ENCODE measurements at places on chromosomes 16 and 17. TPM values are rescaled to one million over a fixed set of nuclear protein-coding genes. Genes with fewer than 3 reads are reported as not detected.

MTHFSD gene
- total RNA-seq, result 51.7 TPM

DNA sequence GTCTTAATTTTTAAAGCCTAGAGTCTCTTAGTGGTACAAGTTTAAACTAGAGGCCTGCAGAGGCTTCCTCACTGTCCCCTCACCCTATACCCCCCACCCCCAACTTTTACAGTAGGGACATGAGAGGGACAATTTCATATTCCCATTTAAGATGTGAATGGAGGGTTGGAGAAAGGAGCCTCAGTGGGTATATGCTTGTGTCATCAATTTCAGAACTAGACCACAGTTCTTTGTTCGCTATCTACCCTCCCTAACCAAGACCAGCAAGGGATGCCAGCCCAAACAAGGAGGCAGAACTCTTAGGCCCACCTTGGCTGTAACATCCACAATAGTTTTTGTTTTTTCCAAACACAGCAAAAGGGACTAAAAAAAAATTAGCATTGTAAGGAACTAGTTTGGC lies 14.0 kb upstream of the SALL1 start:
- no peak for DNase-seq
- H3K4me3 ChIP-seq, result no peak overlapping the region
- H3K27ac ChIP-seq, result no peak overlapping the region
- no peaks in the 10 kb centered on the region for H3K36me3 ChIP-seq
- H3K4me1 ChIP-seq, result no peaks in the 10 kb centered on the region

- H3K27me3 ChIP-seq, result no peaks in the 10 kb centered on the region
- H3K4me1 ChIP-seq, result peaks cover 25% of the 10 kb centered on the region
- no peak overlapping the region for H3K27ac ChIP-seq
- no peak overlapping the region for H3K4me3 ChIP-seq
- no peaks in the 10 kb centered on the region for H3K36me3 ChIP-seq
These were observed 160.3 kb downstream of the RPTOR start for GRCh38 chr17:80704894-80705293.

SLC25A11 gene
- total RNA-seq, result 42.7 TPM

DNA sequence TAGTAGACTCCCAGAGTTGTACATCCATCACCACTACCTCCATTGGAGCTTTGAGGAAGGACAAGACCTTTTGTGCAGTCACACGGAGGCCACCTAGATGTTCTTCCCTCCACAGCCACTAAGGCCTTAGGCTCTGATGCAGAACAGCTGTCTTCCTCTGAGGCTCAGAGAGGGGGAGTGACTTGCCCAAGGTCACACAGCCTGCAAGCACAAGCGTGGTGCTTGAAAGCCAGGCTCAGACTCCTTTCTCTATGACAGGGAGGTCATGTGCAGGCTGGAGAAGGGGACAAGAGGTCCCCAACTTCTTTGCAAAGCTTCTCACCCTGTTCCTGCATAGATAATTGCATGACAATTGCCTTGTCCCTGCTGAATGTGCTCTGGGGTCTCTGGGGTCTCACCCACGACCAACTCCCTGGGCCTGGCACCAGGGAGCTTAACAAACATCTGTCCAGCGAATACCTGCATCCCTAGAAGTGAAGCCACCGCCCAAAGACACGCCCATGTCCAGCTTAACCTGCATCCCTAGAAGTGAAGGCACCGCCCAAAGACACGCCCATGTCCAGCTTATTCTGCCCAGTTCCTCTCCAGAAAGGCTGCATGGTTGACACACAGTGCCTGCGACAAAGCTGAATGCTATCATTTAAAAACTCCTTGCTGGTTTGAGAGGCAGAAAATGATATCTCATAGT lies 12.7 kb downstream of the SCGB1C2 start:
- H3K27ac ChIP-seq, result no peak overlapping the region
- no peak overlapping the region for H3K4me3 ChIP-seq
- no peaks in the 10 kb centered on the region for H3K4me1 ChIP-seq
- H3K27me3 ChIP-seq, result no peaks in the 10 kb centered on the region
- no peak for DNase-seq

HAS3 gene
- 2.5 TPM for total RNA-seq

NF1 gene
- total RNA-seq, result 31.9 TPM

GRCh38 chr17:32831627-32832243 lies 45.2 kb downstream of the MYO1D start:
- no peaks in the 10 kb centered on the region for H3K27me3 ChIP-seq
- H3K36me3 ChIP-seq, result no peaks in the 10 kb centered on the region
- DNase-seq, result no peak
- no peak overlapping the region for H3K4me3 ChIP-seq
- H3K4me1 ChIP-seq, result peaks cover 15% of the 10 kb centered on the region

- no peak overlapping the region for H3K27ac ChIP-seq
- no peak for DNase-seq
- no peaks in the 10 kb centered on the region for H3K27me3 ChIP-seq
- peaks cover 2% of the 10 kb centered on the region for H3K36me3 ChIP-seq
These were observed 18.8 kb downstream of the MAP1LC3B start for GRCh38 chr16:87410968-87411367.

- H3K4me1 ChIP-seq, result peaks cover 10% of the 10 kb centered on the region
- H3K36me3 ChIP-seq, result no peaks in the 10 kb centered on the region
- no peak overlapping the region for H3K4me3 ChIP-seq
These were observed 2.8 kb upstream of the SHISA9 start for GRCh38 chr16:12898551-12898950.

MT3 gene
- total RNA-seq, result not detected

CCL13 gene
- total RNA-seq, result not detected

- no peak overlapping the region for H3K27ac ChIP-seq
- H3K36me3 ChIP-seq, result no peaks in the 10 kb centered on the region
- H3K4me3 ChIP-seq, result no peak overlapping the region
These were observed 69.9 kb upstream of the NFAT5 start for GRCh38 chr16:69495821-69496220.

GRCh38 chr16:85634747-85635544 lies 21.8 kb downstream of the GSE1 start:
- no peak overlapping the region for H3K27ac ChIP-seq
- no peak overlapping the region for H3K4me3 ChIP-seq
- no peaks in the 10 kb centered on the region for H3K27me3 ChIP-seq
- DNase-seq, result no peak
- no peaks in the 10 kb centered on the region for H3K36me3 ChIP-seq
- H3K4me1 ChIP-seq, result no peaks in the 10 kb centered on the region

DNA sequence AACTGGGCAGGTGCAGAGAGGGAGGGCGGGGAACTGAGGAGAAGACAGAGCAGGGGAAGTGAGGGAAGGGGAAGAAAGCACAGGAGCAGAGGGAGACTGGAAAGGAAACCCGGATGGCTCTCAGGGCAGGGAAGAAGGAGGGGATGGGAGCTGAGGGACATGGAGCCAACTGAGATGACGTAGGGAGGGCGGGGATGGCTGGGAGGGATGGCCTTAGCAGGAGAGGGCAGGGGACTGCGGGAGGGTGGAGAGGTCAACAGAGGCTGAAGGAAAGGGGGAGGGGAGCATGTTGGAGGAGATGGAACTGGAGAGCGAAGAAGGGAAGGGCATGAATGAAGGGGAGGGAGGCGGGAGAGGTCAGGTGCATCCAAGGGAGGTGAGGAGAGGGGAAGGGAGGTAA lies 81.9 kb downstream of the KCNJ12 start:
- H3K4me1 ChIP-seq, result peaks cover 5% of the 10 kb centered on the region
- no peak overlapping the region for H3K27ac ChIP-seq
- no peaks in the 10 kb centered on the region for H3K36me3 ChIP-seq
- H3K4me3 ChIP-seq, result no peak overlapping the region

GRCh38 chr17:79919164-79919585 lies 79.9 kb upstream of the CBX4 start:
- no peaks in the 10 kb centered on the region for H3K27me3 ChIP-seq
- H3K27ac ChIP-seq, result no peak overlapping the region
- H3K4me3 ChIP-seq, result no peak overlapping the region

TCAP gene
- 4.2 TPM for total RNA-seq

GRCh38 chr17:64687961-64688360 lies 25.9 kb upstream of the SMURF2 start:
- no peaks in the 10 kb centered on the region for H3K36me3 ChIP-seq
- H3K4me1 ChIP-seq, result no peaks in the 10 kb centered on the region
- no peak overlapping the region for H3K27ac ChIP-seq
- H3K27me3 ChIP-seq, result no peaks in the 10 kb centered on the region
- DNase-seq, result no peak
- H3K4me3 ChIP-seq, result no peak overlapping the region

DOC2A gene
- not detected for total RNA-seq

DNA sequence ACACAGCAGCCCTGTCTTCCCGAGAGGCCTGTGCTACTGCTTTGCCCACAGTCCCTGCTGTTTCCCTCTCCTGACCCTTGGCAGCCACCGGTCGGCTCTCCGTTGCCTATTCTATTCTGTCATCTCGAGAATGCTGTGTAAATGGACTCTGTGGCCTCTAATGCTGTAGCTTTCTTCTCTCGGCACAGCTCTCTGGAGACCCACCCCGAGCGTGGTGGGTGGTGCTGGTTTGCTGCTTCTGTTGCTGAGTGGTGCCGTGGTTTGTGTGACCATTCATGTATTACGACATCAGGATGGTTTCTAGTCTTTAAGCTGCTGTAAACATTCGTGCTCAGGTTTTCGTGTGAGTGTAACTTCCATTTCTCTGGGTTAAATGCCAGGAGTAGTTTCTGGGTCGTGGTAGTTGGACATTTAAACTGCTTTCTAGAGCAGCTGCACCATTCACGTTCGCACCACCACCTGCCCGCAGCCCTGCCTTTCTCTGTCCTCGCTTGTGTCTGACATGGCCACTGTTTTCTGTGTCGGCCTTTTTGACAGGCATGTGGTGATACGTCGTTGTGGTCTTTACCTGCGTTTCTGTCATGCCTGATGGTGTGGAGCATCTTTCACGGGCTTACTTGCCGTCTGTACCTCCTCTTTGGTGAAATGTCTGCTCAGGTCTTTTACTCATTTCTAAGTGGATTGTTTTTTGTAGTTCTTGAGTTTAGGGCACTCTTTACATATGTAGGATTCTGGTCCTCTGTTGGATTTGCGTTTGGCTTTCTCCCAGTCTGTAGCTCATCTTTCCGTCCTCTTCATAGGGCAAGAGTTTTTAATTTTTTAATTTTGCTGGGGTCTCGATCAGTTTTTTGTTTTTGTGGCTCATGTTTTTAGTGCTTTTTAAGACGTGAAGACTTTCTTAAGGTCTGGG lies 47.7 kb upstream of the ZNF750 start:
- DNase-seq, result peak; percentile 54
- H3K36me3 ChIP-seq, result no peaks in the 10 kb centered on the region
- H3K27me3 ChIP-seq, result no peaks in the 10 kb centered on the region
- no peak overlapping the region for H3K27ac ChIP-seq
- peaks cover 57% of the 10 kb centered on the region for H3K4me1 ChIP-seq
- H3K4me3 ChIP-seq, result no peak overlapping the region

GRCh38 chr17:80244871-80245509 lies 15.7 kb upstream of the RNF213 start:
- no peaks in the 10 kb centered on the region for H3K27me3 ChIP-seq
- H3K4me1 ChIP-seq, result no peaks in the 10 kb centered on the region
- no peak overlapping the region for H3K27ac ChIP-seq
- no peak overlapping the region for H3K4me3 ChIP-seq
- DNase-seq, result no peak
- no peaks in the 10 kb centered on the region for H3K36me3 ChIP-seq

- H3K4me1 ChIP-seq, result no peaks in the 10 kb centered on the region
- no peak for DNase-seq
- H3K27me3 ChIP-seq, result no peaks in the 10 kb centered on the region
- no peaks in the 10 kb centered on the region for H3K36me3 ChIP-seq
These were observed 505.5 kb downstream of the NPIPA7 start for GRCh38 chr16:16884451-16884850.

SLC5A11 gene
- total RNA-seq, result 0.62 TPM

DNA sequence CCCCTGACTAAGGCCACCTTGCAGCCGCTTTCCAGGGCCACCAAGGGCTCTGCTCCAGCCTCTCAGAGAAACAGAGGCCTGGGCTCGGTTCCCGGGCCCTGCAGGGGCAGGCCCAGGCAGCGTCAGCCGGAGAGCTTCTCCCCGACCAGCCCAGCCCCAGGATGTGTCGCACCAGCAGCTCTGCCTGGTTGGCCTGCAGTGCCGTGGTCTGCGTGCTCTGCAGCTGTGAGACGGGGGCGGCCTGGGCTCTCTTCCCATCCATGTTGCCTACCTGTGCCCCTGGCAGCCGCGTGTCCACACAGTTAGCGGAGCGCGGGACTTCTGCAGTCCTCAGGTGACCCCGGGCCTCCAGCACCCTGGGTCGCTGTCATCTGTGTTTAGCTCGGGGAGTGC lies 4.8 kb downstream of the IGFALS start:
- H3K27me3 ChIP-seq, result no peaks in the 10 kb centered on the region
- H3K36me3 ChIP-seq, result no peaks in the 10 kb centered on the region
- H3K4me1 ChIP-seq, result no peaks in the 10 kb centered on the region
- H3K4me3 ChIP-seq, result no peak overlapping the region
- no peak for DNase-seq
